RKO (cell line): ENCODE measurements at places on chromosomes 3 and 15.
A peak's percentile ranks its signal among the peaks of the same experiment; 100 is the strongest.

DNA sequence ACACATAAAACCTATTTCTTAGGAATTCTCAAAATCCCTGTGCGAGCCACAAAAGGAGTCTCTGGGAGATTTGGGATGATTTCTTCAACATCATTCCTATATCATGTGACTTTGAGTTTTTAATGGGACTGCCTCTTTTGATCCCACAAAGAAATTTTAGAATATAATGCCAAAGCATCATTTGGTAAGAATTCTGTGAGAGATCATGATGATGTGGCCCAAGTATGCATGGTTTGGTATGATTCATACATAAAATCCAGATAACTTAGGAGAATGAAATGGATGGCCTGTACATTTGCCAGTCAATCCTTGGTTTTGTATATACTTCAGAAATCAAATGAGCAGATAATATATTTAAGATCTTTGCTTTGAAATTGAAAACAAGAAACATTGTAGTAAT lies 61.3 kb downstream of the UBE2E2 start:
- DNase-seq = no peak

- no peak for DNase-seq
These were observed 27.7 kb downstream of the CLASP2 start for GRCh38 chr3:33690341-33690740.

DNA sequence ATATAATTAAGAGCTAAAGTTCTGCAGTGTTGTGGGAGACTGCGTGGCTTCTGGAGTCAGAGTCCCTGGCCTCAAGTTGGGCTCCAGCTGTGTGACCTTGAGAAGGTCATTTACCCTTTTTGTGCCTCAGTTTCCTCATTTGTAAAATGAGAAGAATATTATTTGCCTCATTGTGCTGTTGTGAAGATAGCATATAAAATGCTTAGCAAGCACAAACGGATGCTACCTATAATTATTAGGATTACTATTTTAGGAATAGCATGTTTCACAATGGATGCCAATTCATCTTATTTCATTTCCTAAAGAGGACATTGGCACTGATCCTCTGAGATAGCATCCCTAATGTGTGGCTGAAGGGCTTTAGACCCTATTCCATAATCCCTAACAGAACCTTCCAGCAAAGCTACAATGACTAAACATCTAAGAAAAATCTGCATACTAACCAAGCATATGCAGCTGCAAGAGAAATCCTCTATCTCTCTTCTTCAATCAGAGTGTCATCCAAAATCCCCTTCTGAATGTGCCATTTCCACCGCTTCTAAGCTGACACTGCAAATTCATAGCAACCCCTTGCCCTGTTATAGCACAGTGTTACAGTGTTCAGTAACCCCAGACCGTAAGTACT lies 148.3 kb downstream of the RBMS3 start:
- DNase-seq = no peak

- no peak for DNase-seq
These were observed 36.9 kb downstream of the RFTN1 start for GRCh38 chr3:16476636-16477035.

DNA sequence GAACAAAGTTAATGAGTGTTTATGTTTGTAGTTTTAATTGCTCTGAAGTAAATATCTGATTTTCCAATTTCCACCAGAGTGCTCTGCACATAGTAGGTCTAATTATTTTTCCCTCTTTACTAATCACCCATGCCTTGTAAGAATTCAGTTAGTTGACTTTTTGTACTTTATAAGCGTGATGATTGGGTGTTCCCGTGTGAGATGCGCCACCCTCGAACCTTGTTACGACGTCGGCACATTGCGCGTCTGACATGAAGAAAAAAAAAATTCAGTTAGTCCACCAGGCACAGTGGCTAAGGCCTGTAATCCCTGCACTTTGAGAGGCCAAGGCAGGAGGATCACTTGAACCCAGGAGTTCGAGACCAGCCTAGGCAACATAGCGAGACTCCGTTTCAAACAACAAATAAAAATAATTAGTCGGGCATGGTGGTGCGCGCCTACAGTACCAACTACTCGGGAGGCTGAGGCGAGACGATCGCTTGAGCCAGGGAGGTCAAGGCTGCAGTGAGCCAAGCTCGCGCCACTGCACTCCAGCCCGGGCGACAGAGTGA lies 507 bp upstream of the VHL start:
- no peak for DNase-seq

- DNase-seq = no peak
These were observed 4.1 kb downstream of the CORO2B start for GRCh38 chr15:68582864-68583263.

DNA sequence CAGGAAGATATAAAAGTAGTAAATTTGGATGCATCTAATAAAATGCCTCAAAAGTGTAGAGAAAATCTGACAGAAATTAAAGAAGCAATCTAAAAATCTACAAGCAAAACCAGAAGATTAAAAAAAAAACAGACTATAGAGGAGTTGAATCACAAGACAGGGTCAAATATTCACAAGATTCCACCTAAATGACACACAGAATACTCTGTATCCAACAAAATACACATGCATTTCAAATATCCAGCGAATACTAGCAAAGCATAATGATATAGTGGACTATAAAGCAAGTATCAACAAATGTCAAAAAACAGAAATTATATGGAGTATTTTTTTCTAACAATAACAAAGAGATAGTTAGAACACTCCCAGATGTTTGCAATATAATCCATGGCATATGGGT lies 20.5 kb upstream of the ACTC1 start:
- DNase-seq = no peak

- DNase-seq = no peak
These were observed 22.1 kb downstream of the KLHL25 start for GRCh38 chr15:85772668-85773067.

- DNase-seq = no peak
These were observed 17.3 kb downstream of the PXK start for GRCh38 chr3:58349792-58350626.

DNA sequence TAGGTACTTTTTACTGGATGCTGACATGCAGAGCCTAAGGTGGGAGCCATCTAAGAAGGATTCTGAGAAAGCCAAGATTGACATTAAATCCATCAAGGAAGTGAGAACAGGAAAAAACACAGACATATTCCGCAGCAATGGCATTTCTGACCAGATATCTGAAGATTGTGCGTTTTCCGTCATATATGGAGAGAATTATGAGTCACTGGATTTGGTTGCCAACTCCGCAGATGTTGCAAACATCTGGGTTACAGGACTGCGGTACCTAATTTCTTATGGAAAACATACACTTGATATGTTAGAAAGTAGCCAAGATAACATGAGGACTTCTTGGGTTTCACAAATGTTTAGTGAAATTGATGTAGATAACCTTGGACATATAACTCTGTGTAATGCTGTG lies 125.1 kb downstream of the PLCL2 start:
- DNase-seq = no peak

GRCh38 chr15:51842852-51843737 lies 13.6 kb downstream of the TMOD3 start:
- DNase-seq = peak; percentile 51

GRCh38 chr3:52865994-52866393 lies 31.2 kb upstream of the MUSTN1 start:
- no peak for DNase-seq

DNA sequence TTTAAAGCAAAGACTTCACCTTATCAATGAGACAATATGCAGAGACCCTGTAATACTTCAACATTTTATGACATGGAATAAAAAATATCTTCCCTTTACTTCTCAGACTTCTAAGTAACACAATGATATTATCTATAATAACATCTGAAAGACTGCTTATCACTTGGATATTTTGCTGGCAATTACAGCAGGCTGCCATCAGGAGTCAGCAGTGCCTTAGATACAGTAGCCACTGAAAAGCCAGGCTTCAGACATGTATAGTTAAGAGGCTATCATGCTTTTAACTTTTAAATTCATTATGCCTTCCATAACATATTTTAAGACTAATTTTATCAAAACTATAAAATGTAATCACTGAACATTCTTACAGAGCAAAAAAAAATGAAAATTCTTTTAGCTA lies 227.5 kb downstream of the NEK10 start:
- DNase-seq = no peak

DNA sequence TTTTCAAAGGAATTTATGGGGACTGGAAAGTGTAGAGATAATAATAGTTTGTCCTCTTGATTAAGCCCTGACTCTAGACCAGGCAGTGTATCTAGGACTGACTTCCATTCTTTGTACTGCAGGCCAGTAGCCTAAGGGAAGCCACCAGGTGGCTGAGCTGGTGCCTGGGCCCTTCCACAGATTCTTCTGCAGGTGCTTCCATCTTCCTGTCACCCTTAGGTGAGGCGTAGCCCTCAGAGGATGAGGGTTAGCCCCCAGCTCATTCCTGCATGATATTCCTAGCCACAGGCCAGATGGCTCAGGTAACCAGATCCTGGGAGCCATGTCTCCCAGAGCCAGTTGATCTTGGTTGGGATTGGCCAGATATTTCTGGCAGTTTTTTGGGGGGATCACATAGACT lies 169.0 kb upstream of the IL12A start:
- DNase-seq = no peak

GRCh38 chr3:158430968-158431367 lies 140.0 kb upstream of the MLF1 start:
- DNase-seq = no peak

DNA sequence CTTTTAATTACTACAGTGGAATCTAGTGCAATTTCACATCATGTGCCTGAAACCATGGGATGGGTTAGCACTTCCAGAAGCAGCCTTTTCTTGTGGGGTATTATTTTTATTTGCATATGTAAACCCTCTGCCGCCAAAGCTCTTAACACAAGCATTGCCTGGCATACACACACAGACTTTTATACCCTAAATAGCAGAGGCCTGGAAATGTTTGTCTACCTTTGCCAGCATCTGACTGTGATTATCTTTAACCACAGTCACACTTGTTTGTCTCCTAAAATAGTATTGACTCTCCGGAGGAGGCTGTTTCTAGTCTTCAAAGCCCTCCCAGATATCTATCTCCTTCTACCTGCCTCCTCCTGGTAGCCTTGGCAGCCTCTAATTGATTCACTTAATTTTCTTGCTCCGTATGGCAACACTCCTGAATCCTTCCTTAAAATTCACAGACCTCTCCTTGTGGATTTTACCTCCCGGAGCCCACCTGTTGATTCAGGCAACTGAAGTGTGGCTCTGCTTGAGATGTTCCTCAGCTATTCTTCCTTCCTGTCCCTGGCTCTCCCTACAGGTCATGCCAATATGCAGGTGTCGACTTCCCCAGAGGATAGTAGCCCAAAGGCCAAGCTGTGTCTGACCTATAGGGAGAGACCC lies 127.1 kb upstream of the UMPS start:
- DNase-seq = no peak

- DNase-seq = no peak
These were observed 194.8 kb downstream of the XXYLT1 start for GRCh38 chr3:195075941-195076875.

DNA sequence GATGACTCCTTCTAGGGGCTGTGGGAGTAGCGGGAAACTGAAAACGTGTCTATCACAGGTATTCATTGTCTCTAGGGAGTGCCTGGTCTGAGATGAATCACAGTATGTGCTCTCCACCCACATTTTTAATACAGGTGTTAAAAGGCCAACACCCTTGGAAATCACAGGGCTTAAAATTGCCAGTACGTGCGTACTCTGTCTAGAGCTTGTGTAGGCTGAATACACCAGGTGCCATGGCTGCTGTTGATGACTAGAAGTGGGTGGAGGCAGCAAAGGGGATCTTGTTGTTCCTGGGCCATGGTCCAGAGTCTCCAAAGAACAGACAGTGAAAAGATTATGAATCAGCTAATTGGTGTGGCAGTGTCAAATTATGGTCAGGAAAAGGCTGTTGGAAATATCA lies 35.1 kb upstream of the P3H2 start:
- no peak for DNase-seq

DNA sequence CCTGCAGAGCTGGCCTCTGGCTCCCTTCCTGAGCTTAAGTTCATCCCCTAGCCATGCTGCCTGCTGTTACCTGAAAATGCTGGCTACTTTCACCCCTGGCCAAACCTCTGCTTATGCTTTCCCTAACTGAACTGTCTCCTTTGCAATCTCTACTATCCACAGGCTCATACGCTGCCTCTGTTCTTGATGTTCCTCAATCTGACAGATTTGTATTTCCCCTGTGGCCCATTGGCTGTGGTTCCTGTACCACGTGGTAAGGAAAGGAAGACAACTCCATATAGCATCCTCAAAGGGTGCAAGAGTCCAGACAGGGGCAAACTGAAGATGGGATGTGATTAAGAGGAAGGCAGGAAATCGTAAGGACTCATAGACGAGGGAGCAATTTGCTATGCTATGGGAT lies 33.2 kb downstream of the TGM4 start:
- no peak for DNase-seq

GRCh38 chr15:73602992-73603391 lies 30.2 kb downstream of the NPTN start:
- no peak for DNase-seq

GRCh38 chr3:127614928-127615589 lies 13.9 kb upstream of the PODXL2 start:
- DNase-seq = no peak

DNA sequence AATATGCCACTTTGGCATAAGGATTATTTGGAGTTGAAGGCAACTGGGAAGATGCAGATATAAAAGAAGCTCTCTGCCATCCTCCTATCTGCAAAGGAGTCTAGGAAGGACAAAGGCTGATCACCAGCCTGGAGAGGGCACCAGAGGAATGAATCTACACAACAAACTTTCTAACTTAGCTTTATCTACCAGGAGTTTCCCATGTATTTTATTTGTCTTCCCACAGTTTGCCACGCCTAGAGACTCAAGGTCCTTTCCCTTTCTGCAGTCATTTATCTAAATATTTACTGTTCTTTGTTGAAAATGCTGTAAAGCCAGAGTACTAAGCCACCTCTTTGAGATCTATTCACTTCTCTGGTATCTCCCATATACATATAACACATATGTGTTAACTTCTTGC lies 32.2 kb downstream of the GPR176 start:
- peak; percentile 56 for DNase-seq

DNA sequence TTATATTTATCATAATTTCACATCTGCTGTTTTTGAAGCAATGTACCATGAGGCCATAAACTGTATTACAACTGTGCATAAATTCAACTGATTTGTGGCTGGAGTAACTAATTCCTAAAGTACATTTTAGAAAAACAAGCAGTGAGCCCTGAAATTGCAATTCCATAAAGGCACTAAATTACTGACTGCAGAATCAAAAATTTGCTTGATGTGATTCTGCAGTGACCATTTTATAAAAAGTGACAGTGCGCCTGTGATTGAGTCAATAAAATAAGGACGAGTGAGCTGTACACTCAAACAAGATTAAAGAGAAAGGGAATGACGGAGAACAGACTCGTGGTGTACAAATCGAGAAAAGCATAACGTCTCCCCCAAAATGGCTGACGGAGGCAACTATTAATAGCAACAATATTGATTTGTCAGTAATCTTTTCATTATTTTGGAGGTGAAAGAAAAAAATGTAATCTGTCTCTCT lies 121.4 kb upstream of the MEIS2 start:
- no peak for DNase-seq
